ENCODE measurements at places on chromosomes 13 and 19.

- DNase-seq = no peak
These were observed 543.1 kb upstream of the SLITRK5 start for GRCh38 chr13:87128036-87128435.

- DNase-seq = no peak
These were observed 16.0 kb upstream of the GTF2F2 start for GRCh38 chr13:45104261-45104660.

DNA sequence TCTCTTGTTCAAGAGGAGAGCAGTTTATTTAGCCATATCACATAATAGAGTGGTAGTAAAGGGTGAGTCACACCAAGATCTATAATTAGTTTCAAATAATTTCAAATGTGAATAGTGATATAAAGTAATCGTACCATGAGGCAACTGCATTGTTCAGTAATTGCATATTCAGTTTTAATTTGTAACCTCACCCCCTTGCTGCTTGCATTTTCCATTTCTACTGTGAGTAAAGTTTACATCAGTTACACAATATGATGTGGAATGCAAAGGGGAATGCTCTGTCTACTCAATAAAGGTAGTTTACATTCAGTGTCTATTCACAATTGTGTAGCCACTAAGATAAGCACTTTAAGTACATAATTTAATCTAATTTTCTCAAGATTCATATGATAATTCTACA lies 1695.7 kb upstream of the SPRY2 start:
- no peak for DNase-seq

- DNase-seq = no peak
These were observed 54.0 kb downstream of the KCNRG start for GRCh38 chr13:50069261-50069660.

DNA sequence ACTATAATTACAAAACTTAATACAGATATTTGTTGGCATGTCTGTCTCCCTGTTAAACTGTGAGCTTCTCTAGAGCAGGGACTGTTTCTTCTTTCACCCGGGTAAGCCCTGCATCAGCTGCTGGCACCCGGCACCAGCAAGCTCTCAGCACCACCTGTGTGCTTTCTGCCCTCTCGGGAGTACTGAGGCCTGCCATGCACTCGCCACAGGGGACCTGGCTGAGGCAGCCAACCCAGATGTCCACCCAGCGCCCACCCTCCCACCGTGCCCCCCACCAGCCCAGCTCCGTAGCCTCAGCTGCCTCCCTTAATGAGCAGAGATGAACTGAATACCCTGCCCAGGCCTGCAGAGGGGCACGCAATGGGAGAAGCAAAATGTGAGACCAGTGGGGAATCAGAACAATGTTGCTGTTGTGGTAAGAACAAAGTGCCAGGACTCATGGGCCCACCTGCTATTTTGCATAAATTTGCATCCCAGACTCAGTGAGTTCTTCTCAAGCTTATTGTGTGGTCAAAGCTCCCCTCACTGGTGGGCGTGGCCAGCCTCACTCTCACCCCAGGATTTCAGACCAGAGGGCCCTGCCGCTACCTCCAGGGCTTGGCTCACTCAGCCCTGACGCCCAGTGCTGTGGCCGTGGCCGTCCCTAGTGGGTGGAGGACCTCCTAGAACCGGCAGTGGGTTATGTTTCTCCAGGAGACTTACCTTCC lies 14.6 kb upstream of the SERPINE3 start:
- DNase-seq = no peak
